ENCODE measurements at places on chromosomes 3 and 15.

DNA sequence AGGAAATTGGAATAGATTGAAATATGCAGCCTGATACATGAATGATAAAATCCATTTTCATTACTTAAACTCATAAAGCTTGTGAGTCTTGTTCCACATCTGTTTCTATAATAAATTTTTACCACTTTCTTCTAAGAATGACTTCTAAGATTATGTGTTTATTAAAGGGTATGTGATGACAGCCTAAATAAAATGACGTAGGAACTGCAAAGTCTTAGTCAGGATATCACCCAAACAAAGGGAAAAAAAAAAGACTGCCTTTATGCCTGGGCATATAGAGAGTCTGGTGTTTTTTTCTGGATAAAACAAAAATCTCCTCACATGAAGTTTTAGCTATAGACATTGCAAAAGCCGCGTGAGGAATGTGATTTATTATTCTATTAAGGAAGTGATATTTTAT is 844.0 kb downstream of the DIPK2A start:
- no peak for DNase-seq

DNA sequence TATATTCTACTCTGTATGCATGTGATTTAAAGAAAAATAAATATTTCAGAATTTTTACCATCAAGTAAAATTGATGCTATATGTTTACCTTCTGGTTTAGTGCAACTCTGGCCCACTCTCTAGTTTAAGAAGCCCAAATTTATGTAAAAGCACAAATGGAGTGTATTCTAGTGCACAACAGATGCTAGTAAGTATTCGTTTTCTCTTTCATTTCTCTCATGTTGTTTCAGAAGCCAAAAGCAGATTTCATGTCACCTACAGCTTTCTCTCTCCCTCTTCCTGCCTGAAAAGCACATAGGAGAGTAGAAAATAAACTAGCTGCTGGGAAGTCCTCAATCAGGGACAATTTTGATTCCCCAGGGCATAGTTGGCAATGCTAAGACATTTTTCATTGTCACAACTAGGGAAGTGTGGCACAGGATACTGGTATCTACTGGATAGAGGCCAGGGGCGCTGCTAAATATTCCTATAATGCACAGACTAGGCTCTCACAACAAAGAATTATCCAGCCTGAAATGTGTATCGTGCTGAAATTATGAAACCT is 147.4 kb upstream of the ARHGEF26 start:
- no peak for DNase-seq

DNA sequence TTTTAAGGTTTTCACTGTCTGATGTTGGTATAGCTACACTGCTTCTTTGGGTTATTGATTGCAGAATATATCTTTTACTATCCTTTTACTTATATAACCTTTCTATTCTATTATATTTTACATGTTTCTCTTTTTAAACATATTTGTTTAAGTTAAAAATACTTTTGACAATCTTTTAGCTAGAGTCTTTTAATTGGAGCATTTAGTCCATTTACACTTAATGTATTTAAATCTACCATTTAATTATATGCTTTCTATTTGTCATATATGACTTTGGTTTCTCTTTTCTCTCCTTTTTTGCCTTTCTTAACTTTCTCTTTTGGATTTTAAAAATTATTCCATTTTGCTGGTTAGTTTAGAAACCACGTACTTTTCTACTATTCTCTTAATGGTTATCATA is 53.7 kb upstream of the PRR23C start:
- DNase-seq, result no peak

DNA sequence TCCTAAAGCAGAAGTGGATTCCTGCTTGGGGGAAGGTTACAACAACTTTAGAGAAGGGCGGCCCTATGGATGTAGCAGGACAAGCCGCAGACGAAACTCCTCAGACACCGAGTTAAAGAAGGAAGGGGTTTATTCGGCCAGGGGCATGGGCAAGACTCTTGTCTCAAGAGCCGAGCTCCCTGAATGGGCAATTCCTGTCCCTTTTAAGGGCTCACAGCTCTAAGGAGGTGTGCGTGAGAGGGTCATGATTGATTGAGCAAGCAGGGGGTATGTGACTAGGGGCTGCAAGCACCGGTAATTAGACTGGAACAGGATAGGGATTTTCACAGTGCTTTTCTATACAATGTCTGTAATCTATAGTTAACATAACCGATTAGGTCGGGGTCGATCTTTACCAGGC is 879 bp upstream of the PDHB start:
- no peak for DNase-seq

- no peak for DNase-seq
These were observed 5.5 kb upstream of the FSIP1 start for GRCh38 chr15:39788108-39788507.

GRCh38 chr3:133662278-133662651 is 524 bp upstream of the TOPBP1 start:
- peak; percentile 45 for DNase-seq

DNA sequence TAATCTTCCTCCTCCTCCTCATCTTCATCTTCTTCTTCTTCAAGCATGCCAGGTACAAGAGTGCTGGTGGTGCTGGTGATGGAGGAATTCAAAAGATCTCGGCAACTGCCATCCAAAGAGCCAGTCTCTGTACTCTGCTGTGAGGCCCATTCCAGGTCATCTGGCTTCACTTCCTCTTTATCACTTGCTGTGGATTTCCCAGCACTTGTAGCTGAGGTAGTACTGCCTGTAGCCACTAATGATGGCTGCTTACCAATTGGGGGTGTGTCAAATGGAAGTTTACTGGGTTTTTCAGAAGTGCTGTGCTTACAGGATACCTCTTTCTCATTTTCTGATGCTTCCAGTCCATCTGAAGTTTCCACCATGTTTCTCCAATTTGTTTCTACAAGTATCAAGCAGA is 28.8 kb upstream of the SHC4 start:
- no peak for DNase-seq

DNA sequence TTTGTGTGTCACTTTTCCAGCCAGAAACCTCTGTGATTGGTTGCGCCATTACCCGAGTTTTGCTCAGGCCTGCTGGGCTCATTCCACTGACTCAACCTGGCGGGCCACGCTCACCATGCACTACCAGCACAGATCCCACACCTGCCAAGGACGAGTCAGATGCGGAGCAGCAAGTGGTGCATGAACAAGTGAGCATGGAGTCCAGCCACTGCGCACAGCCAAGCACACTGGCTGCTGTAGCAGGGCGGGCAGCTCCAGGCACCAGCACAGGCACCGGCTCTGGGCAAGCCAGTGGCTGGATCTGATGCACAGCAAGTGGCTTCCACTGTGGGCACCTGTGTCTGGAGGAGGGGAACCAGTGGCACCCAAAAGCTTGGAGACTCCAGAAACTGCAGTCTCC is 110.4 kb downstream of the CBLB start:
- DNase-seq, result no peak

DNA sequence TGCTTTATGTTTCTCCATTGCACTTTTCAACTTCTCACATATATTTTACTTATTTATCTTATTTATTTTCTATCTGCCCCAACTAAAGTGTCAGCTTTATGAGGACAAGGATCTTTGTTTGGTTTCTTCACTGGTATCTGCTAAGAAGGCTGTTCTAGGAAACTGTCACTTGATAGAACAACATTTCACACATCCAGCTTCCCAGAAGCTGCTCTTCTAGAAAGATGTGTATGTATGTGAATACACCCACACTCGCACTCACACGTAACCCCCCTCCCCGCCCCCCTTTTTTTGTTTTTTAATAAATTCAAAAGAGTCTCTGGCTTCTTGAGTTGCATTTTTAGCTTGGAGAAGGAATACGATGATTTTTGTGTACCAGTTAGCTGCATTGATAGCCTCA is 143.1 kb downstream of the AKAP13 start:
- DNase-seq, result no peak

DNA sequence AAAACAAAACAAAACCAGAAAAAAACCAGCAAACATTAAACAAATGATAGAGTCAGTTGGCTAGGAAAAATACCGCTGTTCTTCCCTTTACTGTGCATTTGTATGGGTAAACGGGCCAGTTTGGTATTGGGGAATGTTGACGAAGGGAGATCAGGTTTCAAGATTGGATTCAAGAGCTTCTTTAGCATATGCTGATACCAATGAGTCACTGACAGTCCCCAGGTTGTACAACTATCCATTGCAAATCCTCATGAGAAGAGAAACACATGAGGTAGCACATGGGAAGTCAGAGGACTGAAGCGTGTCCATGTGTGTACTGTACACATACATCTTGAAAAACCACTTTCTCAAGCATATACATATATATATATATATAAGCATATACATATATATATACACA is 25.6 kb downstream of the TIGIT start:
- DNase-seq, result peak; percentile 38

DNA sequence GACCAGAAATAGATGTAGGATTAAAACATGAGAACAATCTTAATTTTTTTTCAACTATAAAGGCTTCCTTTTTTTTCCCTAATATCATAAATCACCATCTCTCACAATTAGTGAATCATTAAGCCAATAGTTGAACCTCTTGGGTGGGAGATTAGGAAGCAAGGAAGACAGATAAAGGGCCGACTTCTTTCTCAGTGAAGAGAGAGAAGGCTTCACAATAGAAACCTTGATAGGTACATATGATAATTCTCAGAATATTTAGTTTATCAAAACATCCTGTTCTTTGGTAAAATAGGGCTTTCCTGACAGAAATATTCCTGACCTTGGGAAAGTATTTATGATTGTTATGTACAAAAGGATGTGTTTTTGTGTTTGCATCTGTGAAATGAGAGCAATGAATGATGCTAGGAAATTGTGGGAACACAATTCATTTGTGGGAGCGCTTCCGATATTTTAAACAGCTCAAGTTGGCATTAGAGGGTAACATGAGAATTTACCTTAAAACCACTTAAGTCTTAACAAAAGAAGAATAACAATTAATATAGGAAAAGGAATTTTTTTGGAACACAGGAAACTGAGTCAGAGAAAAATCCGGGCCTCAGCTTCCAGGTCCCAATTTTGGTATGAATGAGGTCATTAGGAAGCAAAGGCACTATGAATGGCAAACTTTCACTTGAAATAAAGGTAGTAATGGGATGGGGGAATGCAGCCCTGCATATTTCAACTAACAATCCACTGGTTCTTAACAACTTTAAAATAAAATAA is 263.2 kb upstream of the TGFBR2 start:
- DNase-seq, result no peak

GRCh38 chr3:94173673-94174434 is 111.0 kb downstream of the NSUN3 start:
- DNase-seq, result no peak

GRCh38 chr3:126656371-126657134 is 1.6 kb upstream of the TXNRD3 start:
- no peak for DNase-seq

DNA sequence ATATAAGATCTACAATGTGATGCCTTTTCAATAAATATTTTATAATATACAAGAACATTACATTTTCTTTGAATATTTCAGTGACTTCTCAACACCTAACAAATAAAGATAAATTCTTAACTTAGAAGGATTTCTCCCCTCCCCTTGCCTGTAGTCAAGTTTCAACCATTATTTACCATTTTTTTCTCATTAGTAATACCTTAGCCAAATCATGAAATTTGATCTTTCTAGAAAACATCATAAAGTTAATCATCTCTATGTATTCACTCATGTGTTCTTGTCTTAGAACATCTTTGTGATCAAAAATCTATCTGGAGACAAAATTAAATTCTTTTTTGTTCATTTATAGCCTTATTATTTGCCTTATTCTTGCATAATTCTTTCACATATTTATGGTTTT is 1201.8 kb upstream of the EPHA6 start:
- no peak for DNase-seq

DNA sequence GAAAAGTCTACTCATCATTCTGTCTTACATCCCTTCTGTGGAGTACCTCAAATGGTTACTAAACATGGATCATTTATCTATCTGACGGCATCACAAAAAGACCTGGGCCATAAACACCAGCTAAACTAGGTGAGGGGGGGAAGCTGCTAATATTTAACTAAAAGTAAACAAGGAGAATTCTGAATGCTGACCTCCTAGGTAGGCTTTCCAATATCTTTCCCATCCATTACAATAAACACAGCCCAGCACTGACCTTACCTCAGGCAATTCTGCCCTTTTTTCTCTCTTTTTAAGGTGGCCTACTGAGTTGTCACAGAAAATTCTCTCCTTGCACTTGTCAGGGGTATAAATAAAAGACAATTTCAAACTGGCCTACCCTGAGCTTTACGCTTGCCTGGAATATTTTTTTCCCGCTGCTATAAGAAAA is 33.1 kb downstream of the USF3 start:
- DNase-seq, result no peak

GRCh38 chr3:101821503-101821902 is 27.8 kb upstream of the NFKBIZ start:
- no peak for DNase-seq

GRCh38 chr3:81393251-81393650 is 368.2 kb downstream of the GBE1 start:
- DNase-seq, result no peak

- no peak for DNase-seq
These were observed 782.5 kb upstream of the SEMA6D start for GRCh38 chr15:46934851-46935250.

GRCh38 chr3:39513791-39514369 is 46.4 kb downstream of the MOBP start:
- DNase-seq, result no peak

DNA sequence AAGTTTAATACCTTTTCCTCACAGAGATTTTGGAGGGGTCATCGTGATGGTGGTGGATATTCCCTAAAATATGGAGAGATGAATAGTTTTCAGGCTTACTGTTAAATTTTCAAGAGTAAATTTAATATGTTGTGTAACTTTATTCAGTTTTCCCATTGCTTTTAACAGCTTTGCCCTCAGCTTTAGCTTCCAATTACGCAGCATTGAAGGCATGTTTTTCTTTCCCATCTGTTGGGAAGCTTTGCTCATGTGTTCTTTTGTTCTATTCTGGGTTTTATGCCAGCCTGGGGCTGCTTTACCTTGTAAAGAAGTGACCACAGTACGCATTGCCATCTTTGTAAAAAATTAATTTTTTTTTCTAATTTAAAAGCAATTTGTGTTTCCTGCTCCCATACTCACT is 151.5 kb downstream of the B3GALNT1 start:
- DNase-seq, result no peak

- DNase-seq, result no peak
These were observed 132.9 kb upstream of the ZBTB20 start for GRCh38 chr3:115279939-115280338.

GRCh38 chr3:62373215-62373614 is at the start of gene FEZF2:
Gene FEZF2, minus strand, starts transcription at chr3:62373550. Its CDS starts 682 bp downstream, at chr3:62372868.
- DNase-seq, result no peak

GRCh38 chr15:65421360-65422215 is 1.2 kb downstream of the IGDCC4 start:
- DNase-seq, result no peak

GRCh38 chr15:98723195-98723594 is 74.9 kb downstream of the IGF1R start:
- DNase-seq, result no peak

- DNase-seq, result no peak
These were observed 58.4 kb upstream of the RBP1 start for GRCh38 chr3:139597947-139598346.

DNA sequence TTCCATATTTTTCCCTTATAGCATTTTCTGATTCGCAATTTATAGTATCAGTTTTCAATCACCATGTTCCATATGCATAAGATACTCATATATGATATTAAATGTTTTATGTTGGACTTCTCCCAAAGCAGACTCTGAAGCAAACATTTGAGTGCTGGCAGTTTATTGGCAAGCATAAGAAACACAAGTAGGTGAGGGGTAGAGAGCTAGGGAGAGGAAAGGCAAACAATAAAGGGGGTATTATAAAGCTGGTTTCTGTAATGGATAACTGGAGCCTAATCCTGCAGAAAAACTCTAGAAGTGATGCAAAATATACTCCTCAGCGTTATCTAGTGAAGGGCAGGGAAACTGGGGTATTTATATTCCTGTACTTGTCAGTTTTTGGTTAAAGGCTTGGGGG is 491.5 kb upstream of the TGFBR2 start:
- DNase-seq, result no peak

GRCh38 chr15:81809543-81809942 is 236.3 kb downstream of the MEX3B start:
- DNase-seq, result peak; percentile 28

All from NCI-H1436 (cell line).